Fibroblast of villous mesenchyme (primary cell): ENCODE measurements at places on chromosomes 4 and X. TPM values are rescaled to one million over a fixed set of nuclear protein-coding genes. Genes with fewer than 3 reads are reported as not detected.

GRCh38 chr4:79563219-79563618 is 155.2 kb upstream of the GK2 start:
- no peak for DNase-seq

DNA sequence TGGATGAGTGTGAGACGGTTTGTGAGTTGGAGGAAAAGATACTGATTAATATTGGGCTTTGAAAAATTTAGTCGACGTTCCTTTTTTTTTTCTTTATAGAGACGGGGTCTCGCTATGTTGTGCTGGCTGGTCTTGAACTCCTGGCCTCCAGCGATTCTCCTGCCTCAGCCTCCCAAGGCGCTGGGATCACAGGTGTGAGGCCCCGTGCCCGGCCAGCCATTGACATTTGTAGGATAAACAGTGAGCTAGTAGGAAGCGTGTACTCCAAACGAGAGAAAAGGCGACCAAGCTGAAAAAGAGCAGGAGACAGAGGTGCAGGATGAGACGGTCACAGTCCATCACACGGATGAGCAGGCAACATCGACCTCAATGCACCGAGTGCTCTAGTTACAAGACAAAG is 19.4 kb downstream of the PPP2R3B start:
- no peak for DNase-seq

GRCh38 chrX:19785647-19786046 is 101.8 kb downstream of the SH3KBP1 start:
- no peak for DNase-seq

DNA sequence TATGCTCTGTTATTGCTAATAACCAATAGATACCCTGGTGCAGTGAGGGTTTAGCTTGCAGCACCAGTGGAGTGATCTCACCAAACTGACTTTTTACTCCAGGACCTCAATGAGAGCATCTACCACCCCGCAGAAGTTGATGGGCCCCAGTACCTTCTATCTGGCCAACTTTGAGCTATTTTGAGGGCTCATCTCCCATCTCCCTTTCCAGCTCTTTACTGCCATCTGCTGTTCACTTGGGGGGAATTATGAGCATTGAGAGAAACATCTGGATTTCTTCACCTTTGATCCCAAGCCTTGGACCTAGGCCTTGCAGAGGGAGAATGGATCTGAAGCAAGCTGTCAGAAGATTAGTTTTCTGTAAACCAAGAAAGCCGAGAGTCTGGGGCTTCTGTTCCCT is 143.6 kb downstream of the TMEM164 start:
- DNase-seq, result peak; percentile 85

Gene CFAP99
- not detected in 2 replicates for total RNA-seq

DNA sequence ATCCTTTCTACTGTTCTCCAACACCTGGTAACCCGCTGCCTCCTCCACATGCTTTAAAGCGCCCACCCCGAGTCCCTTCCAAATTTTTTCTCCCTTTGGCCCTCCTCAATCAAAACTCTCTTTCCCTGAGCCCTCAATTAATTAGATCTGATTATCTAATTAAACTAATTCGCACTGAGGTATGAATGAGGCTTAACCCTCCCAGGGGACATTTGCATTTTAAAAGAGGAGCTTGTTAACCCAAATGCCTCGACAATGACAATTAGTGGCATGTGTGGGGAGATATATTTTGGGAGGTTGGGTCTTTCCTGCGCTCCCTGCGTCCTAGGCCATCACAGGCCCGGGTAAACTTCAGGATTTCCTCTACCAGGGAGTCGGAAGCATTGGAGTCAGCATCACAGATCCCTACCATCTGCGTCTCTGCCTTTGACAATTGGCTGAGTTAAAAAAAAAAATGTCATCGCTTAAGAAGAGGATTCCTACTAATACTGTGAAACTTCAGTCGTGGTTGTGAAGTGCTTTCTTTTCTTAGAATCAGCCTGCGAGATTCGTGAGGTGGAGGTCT is 50.6 kb downstream of the TENM3 start:
- DNase-seq, result no peak
